ENCODE measurements at places on chromosomes 11 and 22.

GRCh38 chr22:28250036-28250695 lies 331.1 kb upstream of the PITPNB start:
- no peak for DNase-seq

DNA sequence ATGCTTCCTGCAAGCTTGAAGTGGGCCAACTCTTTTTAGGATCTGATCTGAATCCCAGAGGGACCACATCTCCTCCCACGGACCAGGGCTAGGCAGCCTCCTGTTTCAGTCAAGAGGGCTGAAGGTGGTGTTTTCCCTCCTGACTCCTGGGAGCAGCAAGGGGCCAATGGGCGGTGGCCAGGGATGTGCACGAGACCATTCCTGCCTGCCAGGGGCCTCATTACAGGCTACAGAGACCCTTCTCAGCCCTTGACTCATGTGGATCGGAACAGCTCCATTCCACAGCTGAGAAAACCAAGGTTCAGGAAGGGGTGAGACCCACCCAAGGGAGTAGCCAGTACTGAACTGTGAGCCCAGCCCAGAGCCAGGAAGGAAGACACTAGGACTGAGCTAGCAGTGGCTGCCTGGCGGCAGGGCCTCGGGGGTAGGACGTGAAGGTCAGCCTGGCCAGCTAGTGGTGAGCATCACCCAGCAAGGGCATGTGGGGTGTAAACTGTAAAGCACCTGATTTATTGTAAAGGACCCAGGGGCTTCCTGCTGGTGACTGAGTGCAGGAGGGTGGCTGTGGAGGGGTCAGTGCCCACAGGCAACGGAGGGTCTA lies 3.4 kb upstream of the P2RY6 start:
- DNase-seq = no peak

GRCh38 chr22:32957200-32957803 lies 100.9 kb downstream of the SYN3 start:
- DNase-seq = no peak

- DNase-seq = no peak
Observed at GRCh38 chr11:47980907-47981621, 705 bp downstream of the PTPRJ start.

- DNase-seq = no peak
Observed at GRCh38 chr22:27517361-27518155, 284.0 kb downstream of the MN1 start.

GRCh38 chr11:127238321-127238720 lies 237.8 kb upstream of the KIRREL3 start:
- DNase-seq = no peak

- DNase-seq = no peak
Observed at GRCh38 chr22:34434371-34434770, 514.1 kb upstream of the LARGE1 start.

GRCh38 chr11:84564180-84564866 lies 1062.8 kb downstream of the DLG2 start:
- no peak for DNase-seq

- DNase-seq = no peak
Observed at GRCh38 chr11:82906236-82906635, 4.7 kb downstream of the DDIAS start.

GRCh38 chr22:20783844-20784723 lies 10.2 kb downstream of the SERPIND1 start:
- no peak for DNase-seq

- no peak for DNase-seq
Observed at GRCh38 chr22:36606114-36606513, 77.1 kb upstream of the EIF3D start.

DNA sequence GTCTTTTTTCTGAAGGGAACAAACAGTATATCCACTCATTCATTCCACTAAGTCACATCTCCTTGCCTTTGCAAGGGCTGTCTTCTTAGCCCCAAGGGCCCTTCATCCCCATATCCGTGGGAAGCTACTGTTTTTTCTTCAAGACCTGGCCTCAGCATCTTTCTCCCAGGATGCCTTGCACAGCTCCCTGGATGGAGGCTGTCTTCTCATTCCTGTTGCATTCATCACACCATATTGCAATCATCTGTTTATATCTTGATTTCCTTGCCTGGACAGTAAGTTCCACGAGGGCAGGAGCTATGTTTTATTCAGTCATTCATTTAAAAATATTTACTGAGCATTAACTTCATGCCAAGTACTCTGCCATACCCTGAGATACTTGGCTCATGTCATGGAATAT lies 29.3 kb upstream of the NECTIN1 start:
- DNase-seq = no peak

DNA sequence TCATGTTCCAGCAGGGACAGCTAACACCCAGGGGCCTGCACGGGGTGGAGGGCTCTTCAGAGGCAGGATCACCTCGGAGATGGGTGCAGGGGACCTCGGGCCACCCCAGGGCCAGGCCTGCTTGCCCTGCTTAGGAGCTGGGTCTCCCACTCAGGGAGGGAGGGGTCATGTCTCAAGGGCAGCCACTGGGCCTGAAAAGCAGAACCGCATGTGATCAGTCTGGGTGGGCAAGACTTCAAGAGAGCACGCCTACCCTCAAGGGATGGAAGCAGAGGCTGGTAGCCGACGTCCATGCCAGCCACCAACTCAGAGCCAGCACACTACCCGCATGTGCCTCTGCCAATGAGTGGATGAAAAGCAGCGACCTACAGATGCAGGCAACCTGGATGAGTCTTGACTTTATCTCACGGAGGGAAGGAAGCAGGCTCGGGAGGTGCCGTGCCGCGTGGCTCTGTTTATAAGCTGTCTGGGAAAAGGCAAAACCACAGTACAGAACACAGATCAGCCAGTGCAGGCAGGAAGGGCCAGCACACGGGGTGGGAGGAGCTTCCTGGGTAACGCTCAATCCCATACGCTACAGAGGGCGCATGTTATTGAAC lies 16.0 kb downstream of the TBX1 start:
- no peak for DNase-seq

- DNase-seq = no peak
Observed at GRCh38 chr11:72751116-72752087, 806 bp downstream of the ARAP1 start.

DNA sequence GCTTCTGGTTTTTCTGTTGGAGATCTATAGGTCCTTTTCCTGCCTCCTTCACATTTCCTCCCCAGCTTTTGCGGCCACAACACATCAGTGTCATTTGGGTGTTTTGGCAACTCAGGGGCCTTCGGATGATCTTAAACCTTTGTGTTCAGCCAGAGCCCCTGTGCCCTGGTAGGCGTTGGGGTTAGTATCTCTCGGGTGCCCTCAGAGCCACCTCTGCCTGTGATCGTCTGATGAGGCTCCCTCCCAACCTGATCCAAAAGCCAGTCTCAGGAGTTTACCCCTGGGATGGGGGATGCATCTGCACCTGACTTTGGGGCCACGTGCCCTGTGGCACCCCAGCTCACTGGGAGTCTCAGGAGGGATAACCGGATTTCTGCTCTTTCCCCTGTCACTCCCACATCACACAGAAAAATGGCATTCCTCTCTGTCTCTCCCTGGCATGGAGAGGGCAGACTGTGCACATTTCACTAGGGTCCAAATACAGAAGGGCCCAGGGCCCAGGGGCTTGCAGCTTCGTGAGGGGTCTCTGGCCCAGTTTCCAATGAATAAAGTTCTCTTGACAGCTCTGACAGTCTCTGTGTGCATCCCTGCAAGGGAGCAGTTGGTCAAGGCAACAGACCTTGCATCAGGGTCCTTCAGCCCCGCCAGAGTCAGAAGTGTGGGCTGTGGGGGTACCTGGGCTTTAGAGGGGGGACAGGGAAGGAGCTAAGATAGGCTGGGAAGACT lies 2.6 kb downstream of the RNF26 start:
- no peak for DNase-seq

GRCh38 chr11:65047581-65048422 lies 6.8 kb downstream of the SAC3D1 start:
- no peak for DNase-seq

DNA sequence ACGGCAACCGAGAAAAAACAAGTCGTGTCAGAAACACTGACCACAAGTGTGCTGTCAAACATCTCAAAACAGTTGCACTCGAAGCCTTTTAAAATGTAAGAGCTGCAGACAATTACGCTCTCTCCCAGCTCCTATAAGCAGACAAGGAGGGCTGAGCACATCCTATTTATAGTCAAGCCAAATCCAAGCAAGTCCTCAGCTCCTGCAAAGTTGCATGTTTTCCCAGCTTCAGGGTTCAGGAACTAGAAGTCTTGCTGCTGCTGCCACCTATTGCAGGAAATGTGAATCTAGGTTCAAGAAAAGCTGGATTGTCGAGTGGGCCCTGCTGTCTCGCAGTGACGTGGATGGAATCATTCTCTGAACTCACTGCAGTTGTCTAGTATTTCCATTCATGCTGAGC lies 15.5 kb downstream of the EFCAB6 start:
- DNase-seq = no peak

GRCh38 chr22:25903294-25903693 lies 161.3 kb downstream of the MYO18B start:
- DNase-seq = no peak

DNA sequence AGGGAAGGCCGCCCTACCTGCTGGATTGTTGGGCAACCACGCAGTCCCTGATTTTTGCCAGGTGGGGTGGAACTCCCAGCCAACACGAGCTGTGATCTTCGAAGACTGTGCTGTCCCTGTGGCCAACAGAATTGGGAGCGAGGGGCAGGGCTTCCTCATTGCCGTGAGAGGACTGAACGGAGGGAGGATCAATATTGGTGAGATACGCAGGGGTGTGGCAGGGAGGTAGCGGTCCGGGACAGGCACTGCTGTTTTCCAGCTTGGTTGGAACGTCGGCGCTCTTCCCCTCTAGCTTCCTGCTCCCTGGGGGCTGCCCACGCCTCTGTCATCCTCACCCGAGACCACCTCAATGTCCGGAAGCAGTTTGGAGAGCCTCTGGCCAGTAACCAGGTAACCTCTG lies 7.6 kb downstream of the ACAD8 start:
- DNase-seq = no peak

- DNase-seq = no peak
Observed at GRCh38 chr11:11980200-11980599, 28.2 kb downstream of the DKK3 start.

GRCh38 chr22:41341990-41342389 lies 39.8 kb upstream of the TEF start:
- DNase-seq = no peak

- DNase-seq = no peak
Observed at GRCh38 chr22:40054486-40054885, 59.7 kb downstream of the FAM83F start.

DNA sequence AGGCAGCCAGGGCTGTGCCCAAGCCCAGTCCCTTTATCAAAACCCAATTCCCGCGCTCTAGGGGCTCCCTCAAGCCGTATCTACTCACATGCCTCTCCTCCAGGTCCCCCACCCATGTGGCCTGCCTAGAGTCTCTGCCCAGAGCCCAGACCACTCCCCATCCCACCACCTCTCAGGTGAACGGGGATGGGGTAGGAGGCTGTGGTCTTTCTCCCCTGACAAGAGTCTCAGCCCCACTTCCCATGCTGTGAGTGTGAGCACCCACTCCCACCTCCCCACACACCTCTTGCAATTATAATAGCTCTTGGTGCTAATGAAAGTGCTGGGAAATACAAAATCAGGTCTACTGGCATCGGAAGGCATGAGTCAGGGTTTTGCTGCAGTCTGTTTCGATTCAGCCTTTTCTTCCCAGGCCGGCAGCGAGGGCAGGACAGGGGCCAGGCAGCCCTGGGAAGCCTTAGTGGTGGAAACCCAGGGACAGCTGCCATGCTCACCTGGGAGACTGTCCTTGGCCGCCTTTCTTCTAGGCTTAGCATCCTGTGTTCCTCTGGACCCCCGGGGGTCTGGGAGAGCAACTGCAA lies 16.7 kb upstream of the TMPRSS4 start:
- no peak for DNase-seq

DNA sequence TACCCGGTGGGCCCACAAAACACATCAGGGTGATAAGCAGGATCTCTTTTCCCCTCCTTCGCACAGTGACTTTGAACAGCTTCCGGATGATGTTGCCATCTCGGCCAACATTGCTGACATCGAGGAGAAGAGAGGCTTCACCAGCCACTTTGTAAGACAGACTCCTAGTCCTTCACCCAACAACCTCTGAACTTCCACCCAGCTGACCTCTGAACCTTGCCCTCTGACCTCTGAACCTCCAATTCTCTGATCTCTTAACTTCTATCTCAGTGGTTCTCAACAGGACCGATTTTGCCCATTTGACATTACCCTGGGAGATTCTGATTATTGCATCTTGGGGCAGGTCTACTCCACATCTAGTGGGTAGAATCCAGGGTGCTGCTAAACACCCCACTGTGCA lies 3.2 kb downstream of the NCF4 start:
- DNase-seq = no peak

DNA sequence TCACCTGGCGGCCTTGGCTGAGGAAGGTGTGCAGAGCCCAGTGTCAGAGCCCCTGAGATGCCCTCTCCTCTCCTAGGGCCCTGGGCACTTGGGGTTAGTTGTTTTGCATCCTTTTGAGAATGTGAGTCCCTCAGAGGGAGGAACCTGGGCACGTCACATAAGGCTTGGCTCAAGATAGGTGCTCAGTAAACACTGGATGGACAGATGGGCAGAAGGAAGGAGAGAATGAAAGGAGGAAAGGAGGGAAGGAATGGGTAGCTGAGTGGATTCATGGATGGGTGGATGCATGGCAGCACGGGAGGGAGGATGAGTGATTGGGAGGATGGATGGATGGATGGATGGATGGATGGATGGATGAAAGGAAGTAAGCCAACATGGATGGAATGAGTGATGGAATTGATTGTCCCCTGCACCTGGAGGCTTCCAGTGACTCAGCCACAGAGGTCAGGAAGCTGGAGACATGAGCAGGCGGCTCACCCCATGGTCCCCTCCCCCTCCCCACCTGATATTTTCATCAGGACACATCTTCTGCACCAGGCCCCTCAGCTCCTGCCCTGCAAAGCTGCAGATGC lies 62.2 kb downstream of the IGLL1 start:
- DNase-seq = no peak

GRCh38 chr11:132357811-132358572 lies 987.6 kb downstream of the NTM start:
- no peak for DNase-seq

- no peak for DNase-seq
Observed at GRCh38 chr11:23280088-23280487, 419.8 kb upstream of the CCDC179 start.
